ENCODE measurements at places on chromosomes 6 and 20.

DNA sequence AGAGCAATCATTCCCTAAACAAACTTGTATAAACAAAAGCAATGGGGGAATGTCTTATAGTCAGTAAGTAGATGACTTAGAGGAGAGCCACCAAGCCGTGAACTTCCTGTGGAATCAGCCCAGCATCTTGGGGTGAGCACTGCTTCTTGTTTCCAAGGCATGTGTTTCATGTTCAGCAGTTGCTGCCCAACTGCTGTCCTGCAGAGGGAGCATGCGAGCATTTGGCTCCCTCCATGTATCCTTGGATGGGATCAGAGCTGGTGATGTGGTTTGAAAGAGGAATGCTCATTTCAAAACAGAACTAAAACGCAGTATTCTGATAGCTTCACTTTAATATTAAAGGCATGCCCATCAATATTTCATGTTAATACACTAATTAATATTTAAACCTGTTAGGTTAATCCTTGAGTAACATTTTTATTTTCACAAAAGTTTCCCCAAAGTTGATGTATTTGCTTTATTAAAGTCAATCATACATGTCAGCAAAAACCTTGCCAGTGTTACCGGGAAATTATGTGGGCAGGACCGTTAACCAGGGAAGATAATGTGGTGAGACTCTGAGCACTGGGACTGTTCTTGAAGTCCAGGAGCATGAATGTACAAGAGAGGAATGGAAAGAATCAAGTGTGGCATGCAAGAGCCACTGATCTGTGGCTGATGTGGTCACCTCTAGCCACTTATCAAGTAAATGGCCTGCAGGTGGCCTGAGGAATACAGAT is 172.1 kb upstream of the GGTLC1 start:
- DNase-seq: no peak

- DNase-seq: peak; percentile 49
Measured at GRCh38 chr6:11324453-11325015, 92.1 kb upstream of the NEDD9 start.

DNA sequence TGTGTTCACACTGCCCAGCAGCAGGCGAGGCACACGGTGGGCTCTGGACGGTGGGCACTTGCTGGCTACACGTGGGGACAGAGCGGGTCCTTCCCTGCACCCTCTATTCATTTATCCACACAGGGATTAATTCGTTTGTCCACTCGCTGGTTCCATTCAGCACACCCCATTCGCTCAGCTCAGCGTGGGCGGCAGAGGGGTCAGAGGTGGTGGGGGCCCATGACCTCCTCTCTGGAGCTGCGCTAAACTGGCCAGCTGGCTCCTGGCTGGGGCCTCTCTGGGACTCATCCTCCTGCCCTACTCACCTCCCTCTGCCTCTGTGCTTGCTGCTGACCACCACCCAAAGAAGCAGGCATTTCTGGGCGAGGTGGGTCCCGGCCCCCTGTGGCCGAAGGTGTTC is 21.4 kb upstream of the RBBP8NL start:
- no peak for DNase-seq

GRCh38 chr20:5843054-5843592 is 92.9 kb downstream of the SHLD1 start:
- no peak for DNase-seq

- peak; percentile 55 for DNase-seq
Measured at GRCh38 chr20:10511509-10512251, 76.6 kb downstream of the SLX4IP start.

GRCh38 chr6:87180105-87180728 is 24.9 kb downstream of the ZNF292 start:
- no peak for DNase-seq

DNA sequence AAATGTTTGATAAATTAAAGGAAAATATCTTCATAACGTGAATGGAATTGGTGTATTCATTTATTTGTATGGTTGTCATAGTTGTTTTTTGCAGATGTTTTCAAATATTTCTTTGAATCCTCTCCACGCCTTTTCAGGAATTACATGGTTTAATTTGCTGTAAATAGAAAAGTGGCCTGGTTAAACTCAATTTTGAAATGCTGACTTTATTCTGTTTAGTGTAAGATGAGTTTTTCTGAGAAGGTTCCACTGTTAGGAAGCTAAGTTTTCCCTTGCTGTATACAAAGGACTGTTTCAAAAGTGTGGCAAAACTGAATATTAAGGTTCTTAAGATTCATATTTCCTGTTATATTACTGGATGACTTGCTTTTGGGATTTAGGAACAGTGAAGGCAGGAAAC is 503 bp upstream of the ZC2HC1B start:
- DNase-seq: no peak

DNA sequence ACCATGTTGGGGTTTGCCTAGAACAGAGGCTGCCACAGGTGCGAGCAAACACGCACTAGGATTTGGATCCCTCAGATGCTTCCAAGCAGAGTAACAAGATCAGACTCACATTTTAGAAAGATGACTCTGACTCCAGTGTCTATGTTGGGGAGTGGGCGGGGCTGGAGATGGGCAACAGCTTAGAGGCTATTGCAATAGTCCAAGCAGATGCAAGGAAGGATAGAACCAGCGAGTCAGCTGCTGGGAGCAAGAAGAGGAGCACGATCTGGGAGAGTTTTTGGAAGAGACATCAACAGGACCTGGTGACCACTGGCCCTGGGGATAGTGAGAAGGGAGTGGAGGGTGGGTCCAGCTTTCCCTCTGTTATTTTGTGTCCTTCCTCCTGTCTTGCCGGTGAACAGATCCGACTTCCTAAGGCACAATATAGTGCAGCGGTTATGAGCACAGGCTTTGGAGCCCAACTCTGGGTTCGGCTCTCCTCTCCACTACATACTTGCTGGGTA is 52.7 kb downstream of the FGD2 start:
- DNase-seq: no peak

DNA sequence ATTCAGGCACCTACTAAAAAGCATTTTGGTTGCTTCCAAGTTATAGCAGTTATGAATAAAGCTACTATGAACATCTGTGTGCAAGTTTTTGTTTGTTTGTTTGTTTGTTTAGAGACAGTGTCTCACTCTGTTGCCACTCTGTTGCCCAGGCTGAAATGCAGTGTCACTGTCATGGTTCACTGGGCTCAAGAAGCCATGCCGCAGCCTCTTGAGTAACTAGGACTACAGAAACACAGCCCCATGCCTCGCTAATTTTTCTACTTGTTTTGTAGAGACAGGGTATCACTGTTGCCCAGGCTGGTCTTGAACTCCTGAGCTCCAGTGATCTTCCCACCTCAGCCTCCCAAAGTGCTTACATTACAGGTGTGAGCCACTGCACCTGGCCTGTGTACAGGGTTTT is 795.9 kb downstream of the EPHA7 start:
- no peak for DNase-seq

GRCh38 chr6:27517928-27518787 is 45.3 kb upstream of the ZNF184 start:
- DNase-seq: no peak

DNA sequence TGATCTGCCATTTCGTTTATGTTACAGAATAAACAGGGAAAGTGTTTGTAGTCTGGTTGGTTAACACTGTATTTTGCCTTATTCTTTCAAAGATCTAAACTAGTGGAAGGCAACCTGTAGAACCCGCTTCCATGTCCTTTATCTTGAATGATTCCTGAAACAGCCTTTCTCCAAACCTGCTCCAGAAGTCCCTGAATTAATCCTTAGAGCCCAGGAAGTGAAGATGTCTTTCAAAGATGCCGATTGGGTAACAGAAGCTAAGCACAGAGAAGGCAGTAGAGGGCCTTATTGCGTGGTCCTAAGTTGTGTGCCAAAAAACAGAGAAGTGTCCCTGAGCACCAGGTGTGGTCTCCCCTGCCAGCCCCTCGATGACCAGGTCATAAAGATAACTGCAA is 19.2 kb upstream of the ZSCAN16 start:
- DNase-seq: no peak

DNA sequence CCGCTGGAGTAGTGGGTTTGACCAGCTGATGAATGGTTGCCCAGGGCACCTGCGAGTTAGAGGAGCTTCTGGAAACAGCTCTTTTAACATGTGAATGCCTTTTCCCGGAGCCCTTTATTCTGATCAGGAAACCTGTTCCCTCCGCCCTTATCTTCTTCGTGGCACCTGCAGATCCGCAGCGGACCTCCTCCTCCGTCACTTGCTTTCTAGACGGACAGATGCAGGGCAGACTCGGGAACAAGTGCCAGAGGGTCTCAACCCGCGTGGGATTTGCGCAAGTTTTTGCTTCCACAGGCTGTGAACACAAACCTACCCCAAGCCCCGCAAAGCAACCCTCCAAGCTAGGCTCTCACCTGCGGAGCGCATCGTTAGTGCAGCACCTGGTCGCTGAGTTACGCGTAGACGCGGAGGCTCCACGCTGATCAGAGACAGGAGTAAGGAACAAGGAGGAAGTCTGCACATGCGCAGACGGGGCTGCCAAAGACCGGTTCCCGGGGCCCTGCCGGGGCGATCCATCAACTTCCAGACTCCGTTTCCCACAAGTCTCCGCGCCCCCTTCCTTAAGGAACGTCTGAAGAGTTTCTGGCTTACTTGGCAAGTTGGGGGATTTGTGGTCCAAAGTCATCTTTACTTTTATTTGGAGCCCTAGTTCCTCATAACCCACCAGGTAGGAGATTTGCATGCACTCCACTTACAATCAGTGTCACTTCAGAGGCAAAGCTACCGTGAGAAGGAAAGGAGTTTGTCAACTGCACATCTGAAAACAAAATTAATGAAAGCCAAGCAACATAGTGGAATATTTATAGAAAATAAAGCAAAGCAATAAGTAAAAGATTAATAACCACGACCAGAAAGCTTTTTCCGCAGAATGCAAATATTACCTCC is 52.7 kb upstream of the ELMO2 start:
- no peak for DNase-seq

DNA sequence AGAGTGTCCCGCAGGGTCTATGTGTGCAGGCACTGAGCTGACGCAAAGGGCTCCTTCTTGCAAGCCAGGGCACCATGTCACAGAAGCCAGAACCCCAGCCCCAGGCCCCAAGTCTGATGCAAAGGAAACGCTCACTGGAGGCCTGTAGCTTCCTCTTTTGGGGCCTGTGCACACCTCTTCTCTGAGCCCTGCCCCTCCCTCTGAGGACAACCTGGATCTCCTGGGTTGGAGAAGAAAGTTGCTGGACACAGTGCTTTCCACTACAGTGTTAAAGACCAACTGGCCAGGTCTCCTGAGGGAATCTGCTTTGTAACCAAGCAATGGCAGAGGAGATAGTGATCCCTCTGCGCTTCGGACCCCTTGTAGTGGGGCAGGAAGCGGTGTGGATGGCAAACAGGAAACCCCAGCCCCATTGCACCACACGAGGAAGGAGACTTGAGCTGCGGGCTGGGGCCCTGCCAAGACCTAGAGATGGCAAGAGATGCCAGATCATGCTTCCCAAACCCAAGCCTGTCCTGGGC is 90.0 kb downstream of the PRND start:
- no peak for DNase-seq

DNA sequence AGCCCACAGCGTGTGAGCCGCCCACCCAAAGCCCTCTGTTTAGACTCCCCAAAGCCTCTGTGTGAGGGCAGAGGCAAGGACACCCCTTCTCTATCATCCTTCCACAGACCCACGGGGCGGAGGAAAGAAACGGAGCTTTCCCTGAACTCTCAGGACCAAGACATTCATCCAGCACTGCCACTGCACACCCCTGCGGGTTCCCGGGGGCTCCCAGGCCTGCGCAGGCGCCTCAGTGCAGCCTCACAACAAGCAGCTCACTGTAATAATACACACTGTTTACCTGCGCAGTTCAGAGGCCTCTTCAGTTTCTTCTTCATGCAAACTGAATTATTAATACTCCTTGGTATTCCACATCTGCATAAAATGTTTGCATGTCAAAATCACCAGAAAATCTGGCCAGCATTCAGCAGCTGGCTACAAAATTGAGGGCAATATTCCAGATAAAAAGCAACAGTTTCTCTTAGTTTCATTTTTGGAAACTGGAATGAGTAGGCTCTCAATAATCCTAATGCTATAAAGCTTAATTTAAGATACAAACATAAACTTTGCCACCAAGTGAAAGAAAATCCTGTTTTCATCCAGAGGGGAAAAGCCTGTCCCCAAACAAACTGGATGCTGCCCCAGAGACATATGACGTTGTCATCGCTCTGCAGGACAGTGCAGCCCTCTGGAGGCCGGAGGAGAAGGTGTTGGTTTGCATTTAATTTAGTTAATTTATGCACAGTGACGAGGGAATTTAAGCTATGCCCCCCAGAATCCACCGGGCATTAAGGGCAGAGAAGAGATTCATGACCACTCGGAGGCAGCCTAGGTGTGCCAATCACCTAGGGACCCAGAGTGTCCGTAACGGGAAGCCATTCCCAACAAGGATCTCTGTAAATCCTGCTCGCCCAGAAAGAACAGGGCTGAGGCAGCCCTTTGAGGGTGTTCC is 45.3 kb downstream of the NINL start:
- no peak for DNase-seq

DNA sequence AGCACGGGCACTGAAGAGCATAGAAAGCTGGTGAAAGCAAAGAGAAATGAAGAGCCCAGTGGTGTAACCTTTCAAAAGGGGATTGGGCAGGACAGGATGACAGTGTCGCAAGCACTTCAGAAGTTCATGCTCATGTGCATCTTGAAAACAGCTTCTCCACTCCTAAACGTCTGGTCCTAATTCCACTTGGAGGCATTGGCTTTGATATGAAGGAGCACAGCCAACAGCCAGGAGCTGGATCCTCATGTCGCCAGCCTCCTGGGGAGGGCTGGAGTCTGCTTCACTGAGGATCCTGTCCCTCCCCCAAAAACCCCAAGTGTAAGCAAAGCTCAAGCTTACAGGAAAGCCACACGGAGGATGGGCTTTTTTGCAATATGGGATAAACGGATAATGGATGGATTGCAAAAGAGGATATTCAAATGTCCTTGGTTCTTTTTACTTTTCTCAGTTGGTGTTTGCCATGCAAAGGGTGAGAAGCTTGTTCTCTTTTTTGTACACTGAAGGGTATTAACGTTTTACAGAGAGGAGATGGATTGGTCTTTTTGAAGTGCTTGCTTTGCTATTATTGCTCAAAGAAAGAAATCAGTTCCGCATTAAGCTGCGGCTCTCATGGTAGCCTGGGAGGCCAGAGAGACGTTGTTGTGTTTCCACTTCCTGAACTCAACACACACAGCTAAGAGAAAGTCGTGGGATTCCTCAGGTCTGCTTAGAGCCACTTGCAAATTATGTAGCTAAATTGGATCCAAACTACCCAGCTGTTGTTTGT is 92.2 kb downstream of the SIM1 start:
- DNase-seq: no peak

DNA sequence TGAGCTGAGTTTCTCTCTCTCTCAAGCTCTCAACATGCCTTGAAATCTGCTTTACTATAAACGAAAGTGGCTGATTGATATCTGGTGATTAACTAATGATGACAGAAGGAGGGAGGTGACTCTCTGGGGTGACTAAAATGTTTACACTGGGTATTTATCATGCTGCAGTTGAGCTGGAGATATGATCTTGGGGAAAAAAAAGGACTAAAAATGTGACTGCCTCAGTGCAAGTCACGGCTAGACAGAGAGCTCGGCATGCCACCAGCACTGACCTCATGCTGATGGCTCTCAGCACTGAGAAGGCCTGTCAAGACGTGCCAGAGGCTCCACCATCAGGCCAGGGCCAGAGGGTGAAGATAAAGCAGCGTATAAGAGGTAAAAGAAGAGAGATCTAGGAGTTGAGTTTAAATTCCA is 103.1 kb upstream of the SPACA1 start:
- no peak for DNase-seq

GRCh38 chr6:90406957-90407356 is 110.3 kb upstream of the BACH2 start:
- no peak for DNase-seq
